ENCODE measurements at places on chromosomes 2 and 18.

GRCh38 chr18:23422751-23423418 is 30.2 kb upstream of the RIOK3 start:
- peak; percentile 80 for DNase-seq

- no peak for DNase-seq
These were observed 81.7 kb downstream of the GBX2 start for GRCh38 chr2:236086403-236086970.

GRCh38 chr2:201233812-201234662 is 26.3 kb upstream of the CASP8 start:
- DNase-seq: no peak

- DNase-seq: no peak
These were observed 18.5 kb downstream of the B3GNT7 start for GRCh38 chr2:231413921-231414476.

GRCh38 chr2:118202707-118203303 is 114.5 kb downstream of the INSIG2 start:
- DNase-seq: peak; percentile 50

GRCh38 chr2:108635630-108636354 is 83.5 kb upstream of the RANBP2 start:
- no peak for DNase-seq

GRCh38 chr2:169386722-169387121 is 24.4 kb upstream of the LRP2 start:
- DNase-seq: no peak

DNA sequence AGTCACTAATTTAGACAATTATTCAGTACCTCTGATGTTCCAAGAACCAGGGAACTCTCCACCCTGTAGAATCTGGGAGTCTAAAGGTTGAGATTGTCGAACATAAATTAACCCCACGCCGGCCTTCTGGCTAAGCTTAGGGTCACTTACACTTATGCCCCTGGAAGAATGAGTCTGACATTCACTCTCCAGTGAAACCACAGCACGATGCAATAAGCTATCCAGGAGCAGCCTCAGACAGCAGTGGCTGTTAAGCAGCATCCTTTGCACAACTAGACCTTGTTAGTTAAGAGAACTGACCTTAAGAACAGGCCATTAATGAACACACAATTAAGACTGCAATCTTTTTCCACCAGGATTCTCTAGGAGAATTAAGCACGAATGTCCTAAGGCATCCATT is 25.0 kb downstream of the SH3YL1 start:
- no peak for DNase-seq

DNA sequence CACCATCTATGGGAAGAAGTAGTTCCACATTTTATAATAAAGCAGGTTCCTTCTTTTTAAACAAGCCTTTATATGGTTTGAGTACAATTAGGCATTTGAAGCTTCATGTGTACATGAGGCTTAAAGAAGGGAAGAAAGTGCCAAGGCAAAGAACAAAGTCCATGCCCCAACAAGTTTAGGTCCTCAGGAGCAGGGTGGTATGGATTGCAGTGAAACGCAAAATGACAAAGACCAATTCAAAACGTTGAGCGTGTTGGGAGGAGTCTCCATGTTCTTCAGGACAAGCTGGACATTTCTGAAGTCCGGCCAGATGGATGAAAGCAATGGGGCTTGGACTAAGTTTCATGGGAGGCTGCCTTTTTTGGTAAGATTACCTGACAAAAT is 78.8 kb upstream of the FZD5 start:
- DNase-seq: no peak

GRCh38 chr2:69985688-69986087 is 24.3 kb upstream of the ASPRV1 start:
- DNase-seq: peak; percentile 44

DNA sequence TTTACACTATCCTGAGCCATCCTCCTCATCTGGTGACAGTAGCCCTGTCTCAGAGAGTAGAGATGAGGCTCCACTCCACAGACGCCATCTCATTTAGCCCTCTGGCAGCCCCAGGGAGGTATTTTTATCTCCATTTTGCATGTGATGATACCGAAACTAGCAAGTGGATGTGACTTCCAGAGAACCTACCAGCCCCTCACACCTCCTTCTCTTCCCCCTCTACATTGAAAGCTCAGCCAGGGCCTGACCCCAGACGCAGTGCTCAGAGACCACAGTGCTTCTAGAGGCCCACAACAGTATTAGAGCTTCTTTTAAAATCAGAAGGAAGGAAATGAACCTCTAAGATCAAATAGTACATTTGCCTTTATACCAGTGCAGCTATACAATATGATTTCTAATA is 8.3 kb downstream of the GYPC start:
- DNase-seq: no peak

- no peak for DNase-seq
These were observed 152.7 kb downstream of the CBLN2 start for GRCh38 chr18:72391427-72391826.

DNA sequence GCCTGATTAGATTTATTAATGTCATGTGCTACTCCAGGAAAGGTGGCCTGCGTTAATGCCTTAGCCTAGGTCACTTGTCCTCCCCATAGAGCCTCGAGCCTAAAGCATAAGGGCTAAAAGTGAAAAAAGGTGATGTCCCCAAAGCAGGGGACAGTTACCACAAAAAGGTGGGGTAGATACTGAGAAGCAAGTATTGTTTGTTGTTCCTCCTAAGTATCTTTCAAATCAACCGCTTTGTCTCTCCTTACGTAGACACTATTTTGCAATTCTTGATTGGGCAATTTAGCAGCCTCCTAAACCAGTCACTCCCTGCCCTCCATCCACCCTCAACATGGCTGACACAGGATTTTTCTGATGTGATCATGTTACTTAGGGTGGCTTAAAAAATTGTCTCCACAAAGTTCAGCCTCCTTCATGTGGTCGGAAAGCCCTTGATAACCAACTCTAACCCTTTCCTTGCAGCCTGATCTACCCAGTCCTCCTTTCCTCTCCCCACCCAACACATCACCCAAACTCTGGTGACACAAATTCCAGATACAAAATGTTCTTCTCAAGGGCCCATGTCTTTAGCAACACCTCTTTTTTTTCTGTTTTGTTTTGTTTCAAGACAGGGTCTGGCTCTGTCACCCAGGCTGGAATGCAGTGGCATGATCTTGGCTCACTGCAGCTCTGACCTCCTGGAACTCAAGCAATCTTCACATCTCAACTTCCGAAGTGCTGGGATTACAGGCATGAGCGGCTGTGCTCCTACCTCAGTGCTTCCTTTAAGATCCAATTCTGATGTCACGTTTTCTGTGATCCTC is 6.9 kb downstream of the INHA start:
- no peak for DNase-seq

GRCh38 chr2:131031875-131032274 is 61.4 kb downstream of the FAM168B start:
- no peak for DNase-seq

- DNase-seq: peak; percentile 49
These were observed 33.0 kb upstream of the ACAA2 start for GRCh38 chr18:49846361-49846662.

- DNase-seq: no peak
These were observed 13.6 kb downstream of the ARID5A start for GRCh38 chr2:96549967-96550786.

- DNase-seq: no peak
These were observed 239.6 kb downstream of the LPIN1 start for GRCh38 chr2:11985817-11986566.

DNA sequence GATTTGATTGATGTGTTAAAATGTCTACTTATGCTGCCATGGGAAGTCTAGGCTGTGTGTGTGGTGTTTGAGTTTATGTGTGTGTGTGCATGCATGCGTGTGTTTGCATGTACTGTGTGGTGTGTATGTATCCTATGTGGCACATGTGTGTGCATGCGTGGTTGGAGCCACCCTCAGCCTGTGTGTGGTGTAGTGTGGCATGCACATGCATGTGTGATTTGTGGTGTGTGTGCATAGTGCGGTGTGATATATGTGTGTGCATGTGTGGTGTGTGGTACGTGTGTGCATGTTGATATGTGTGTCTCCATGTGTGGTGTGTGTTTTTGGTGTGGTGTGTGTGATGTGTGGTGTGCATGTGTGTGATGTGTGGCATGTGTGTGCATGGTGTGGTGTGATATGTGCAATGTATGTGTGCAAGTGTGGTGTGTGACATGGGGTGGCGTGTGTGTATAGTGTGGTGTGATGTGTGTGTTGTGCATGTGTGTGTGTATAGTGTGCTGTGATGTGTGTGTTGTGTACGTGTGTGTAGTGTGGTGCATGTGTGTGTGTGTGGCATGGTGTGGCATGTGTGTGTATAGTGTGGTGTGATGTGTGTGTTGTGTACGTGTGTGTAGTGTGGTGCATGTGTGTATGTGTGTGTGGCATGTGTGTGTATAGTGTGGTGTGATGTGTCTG is 66.6 kb upstream of the HDAC4 start:
- DNase-seq: peak; percentile 3

GRCh38 chr2:204550751-204551511 is 5.7 kb downstream of the PARD3B start:
- no peak for DNase-seq

GRCh38 chr2:228072669-228073068 is 108.8 kb downstream of the SPHKAP start:
- DNase-seq: no peak

DNA sequence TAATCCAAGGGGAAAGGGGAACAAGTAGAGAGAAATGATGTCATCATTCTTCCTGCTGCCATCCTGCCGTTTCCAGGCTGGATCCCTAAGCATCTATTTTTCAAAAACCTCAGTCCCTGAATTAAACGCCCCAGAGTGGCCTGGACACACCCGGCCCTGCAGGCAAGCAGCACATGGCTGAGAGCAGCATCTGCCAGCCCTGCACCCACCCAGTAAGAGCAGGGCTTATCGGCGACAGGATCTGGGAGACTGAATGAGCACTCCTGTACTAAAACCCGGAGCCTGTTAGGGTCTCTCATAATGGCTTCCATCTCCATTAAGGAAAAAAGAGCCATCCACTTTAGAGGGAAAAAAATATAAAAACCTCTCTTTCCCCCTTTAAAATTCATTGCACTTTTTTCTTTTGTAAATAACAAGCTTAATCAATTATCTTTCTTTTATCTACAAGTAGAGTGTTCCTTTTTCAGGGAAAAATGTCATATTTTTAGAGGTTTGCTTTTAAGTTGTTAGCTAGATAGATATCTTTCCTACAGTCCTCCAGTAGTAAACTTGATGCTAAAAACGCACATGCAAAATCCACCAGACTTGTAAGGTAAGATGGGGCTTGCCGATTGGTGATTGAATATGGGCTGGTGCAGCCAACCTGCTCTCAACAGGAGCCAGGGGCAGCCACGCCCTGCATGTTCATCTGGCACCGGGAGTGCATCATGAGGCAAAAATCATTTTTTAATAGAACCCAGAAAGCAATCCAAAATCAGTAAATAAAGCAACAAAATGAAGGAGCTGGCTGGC is 457.8 kb downstream of the EIPR1 start:
- no peak for DNase-seq

GRCh38 chr18:8121942-8122480 is 487.2 kb upstream of the RAB12 start:
- DNase-seq: no peak

DNA sequence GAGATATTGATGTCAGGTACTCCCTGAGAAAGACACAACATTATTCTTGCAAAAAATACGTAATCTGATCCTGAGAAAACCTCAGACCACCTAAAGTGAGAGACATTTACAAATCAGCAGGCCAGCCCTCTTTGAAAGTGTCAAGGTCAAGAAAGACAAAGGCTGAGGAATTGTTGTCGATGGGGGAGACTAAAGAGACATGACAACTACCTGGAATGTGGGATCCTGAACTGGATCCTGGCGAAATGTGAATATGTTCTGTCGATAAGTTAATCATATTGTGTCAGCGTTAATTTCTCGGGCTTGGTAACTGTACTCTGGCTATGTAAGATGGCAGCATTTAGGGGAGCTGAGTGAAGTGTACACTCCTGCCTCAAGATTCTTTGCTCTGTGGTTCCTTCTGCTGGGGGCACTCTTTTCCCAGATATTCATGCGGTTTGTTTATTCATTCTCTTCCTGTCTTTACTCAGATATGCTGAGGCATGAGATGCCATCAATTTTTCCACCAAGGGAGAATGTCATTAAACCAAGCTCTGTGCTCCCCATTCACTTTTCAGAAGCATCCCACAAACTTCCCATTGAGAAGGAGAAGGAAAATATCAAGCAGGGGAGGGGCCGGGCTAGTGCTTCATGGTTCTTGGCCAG is 154.9 kb downstream of the CAPN13 start:
- DNase-seq: no peak

Measured in femur (tissue), 1 donor.